H1 (cell line): ENCODE measurements at places on chromosomes 11 and 22. TPM values are rescaled to one million over a fixed set of nuclear protein-coding genes. Genes with fewer than 3 reads are reported as not detected.

GRCh38 chr11:70854201-70854600 is 398.2 kb downstream of the SHANK2 start:
- H3K27ac ChIP-seq: no peak overlapping the region
- H3K4me3 ChIP-seq: no peak overlapping the region

Gene CCDC89
- not detected in 2 replicates for total RNA-seq

Gene INCENP
- 132 TPM in 2 replicates for total RNA-seq

DNA sequence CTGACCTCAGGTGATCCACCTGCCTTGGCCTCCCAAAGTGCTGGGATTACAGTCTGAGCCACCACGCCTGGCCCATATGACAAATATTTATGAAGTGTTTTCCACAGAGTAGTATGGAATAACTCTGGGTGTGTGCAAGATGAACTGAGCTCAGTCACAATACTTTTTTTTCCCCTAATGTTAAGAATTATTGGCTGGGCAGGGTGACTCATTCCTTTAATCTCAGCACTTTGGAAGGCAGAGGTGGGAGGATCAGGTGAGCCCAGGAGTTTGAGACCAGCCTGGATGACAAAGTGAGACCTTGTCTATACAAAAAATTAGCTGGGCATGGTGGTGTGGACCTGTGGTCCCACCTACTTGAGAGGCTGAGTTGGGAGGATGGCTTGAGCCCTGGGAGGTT is 6.4 kb downstream of the PTPRJ start:
- no peaks in the 10 kb centered on the region for H3K36me3 ChIP-seq
- H3K27me3 ChIP-seq: no peaks in the 10 kb centered on the region
- no peak overlapping the region for H3K27ac ChIP-seq
- peaks cover 7% of the 10 kb centered on the region for H3K4me1 ChIP-seq

- DNase-seq: no peak
- H3K4me3 ChIP-seq: no peak overlapping the region
These were observed 47.4 kb downstream of the SHANK2 start for GRCh38 chr11:71204748-71205664.

Gene BIK
- total RNA-seq: 2.1 and 3.3 TPM in 2 replicates

DNA sequence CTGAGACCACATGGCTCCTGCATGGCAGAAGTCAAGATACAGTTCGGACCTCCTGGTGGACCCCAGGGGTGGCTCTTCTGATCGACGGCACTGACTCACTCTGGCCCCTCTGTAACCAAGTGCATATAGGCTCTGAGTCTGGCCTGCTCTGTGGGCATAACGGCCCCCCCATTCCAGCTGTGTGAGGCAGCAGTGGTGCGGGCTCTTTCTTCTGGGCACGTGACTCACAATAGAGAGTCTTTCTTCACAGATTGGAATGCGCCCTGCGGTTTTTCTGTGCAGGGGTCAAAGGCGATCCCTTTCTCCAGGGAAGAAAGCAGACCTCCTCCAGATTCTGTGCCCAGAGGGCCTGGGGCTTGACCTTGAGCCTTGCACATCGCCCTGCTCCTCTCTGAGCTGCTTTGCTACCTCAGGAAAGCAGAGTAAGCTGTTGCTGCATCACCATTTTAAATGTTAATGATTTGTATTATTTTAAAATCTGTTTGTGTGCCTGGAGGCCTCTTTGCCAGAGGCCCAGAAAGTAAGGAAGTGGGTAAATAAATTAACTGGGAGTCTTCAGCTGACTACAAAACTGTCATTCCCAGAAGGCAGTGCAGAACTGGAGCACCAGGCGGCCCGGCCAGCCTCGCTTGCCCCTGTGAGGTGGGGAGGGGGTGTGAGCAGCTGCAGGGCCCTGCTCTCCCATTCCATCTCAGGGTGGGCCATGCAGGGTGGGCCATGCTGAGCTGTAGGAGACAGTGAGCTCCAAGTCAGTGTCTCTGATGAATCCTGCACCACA is 199.0 kb downstream of the GRIK4 start:
- H3K4me1 ChIP-seq: 0 out of 2 replicates have a peak, but pooled peaks cover 3% of the 10 kb centered on the region
- no peaks in the 10 kb centered on the region for H3K36me3 ChIP-seq
- peak; percentile 56 for DNase-seq
- no peak overlapping the region for H3K27ac ChIP-seq

DNA sequence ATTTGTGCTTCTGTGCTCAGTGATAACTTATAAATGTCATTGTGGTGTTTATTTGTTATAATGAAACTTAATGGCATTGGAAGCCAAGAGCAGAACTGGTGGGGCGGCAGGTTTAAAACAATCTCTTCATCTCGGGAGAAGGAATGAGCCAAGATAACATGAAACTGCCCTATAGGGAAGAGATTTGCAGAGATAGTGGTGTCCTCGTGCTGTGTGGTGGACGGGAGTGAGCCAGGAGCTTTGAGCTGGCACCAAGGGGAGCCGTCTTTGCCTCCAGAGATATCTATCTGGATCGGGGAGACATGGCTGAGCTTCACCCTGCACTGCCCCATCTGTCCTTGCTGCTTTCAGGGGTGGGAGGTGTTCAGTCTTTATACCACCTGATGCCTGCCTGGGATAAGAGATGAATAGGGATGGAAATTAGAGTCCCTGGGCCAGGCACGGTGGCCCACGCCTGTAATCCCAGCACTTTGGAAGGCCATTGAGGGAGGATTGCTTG is 189.6 kb downstream of the ST3GAL4 start:
- DNase-seq: no peak
- H3K4me3 ChIP-seq: no peak overlapping the region

Gene MUC6
- total RNA-seq: not detected in 2 replicates

Gene CYP2D6
- 0.77 and 0.93 TPM in 2 replicates for total RNA-seq

Gene CHEK2
- 73.8 and 74.9 TPM in 2 replicates for total RNA-seq

- H3K27me3 ChIP-seq: no peaks in the 10 kb centered on the region
- no peak overlapping the region for H3K27ac ChIP-seq
- H3K4me3 ChIP-seq: no peak overlapping the region
- H3K36me3 ChIP-seq: peaks cover 10% of the 10 kb centered on the region
- no peak for DNase-seq
- H3K4me1 ChIP-seq: no peaks in the 10 kb centered on the region
These were observed 66.3 kb downstream of the CABIN1 start for GRCh38 chr22:24077416-24077815.

DNA sequence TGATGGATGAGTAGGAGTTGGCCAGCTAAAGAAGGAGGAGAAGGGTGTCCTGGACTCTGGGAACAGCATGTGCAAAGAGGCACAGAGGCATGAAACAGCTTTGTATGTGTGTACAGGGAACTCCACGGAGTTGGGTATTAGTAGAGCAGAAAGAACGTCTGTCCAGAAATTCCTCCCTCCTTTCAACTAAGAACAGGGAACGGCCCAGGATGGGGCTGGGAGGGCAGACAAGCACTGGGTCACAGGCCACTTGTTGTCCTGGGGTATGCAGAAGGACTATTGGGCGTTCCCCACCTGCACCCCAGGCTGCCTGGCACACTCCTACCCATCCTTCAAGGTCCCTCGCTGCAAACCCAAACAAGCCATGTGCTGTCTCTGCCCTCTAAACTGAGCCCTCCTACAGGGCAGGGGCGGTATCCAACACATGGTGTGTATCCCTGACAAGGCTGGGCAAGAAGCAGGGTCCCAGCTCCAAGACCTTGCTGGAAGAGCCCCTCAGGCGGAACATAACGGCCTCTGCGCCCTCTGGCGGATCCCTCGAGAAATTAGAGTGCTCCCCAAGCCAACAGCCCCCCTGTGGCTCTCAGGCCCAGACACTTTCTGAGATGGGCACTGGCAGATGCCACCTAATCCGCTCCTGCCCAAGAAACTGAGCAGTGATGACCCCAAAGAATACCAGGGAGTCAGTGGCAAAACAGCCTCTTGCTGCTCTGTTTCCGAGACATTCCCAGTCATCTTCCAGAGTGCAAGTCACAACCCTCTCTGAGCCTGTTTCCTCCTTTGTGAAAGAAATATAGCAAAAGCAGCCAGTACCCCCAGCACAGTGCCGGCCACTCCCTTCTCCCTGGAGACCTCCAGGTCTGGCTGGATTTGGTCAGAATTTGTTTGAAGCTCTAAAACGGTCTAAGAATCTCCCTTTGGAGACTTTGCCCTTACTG is 1.6 kb upstream of the ELFN2 start:
- no peak overlapping the region for H3K27ac ChIP-seq
- H3K27me3 ChIP-seq: peaks cover 40% of the 10 kb centered on the region
- H3K36me3 ChIP-seq: no peaks in the 10 kb centered on the region
- no peak overlapping the region for H3K4me3 ChIP-seq
- peaks cover 8% of the 10 kb centered on the region for H3K4me1 ChIP-seq

- H3K27me3 ChIP-seq: no peaks in the 10 kb centered on the region
- H3K4me1 ChIP-seq: peaks cover 24% of the 10 kb centered on the region
- DNase-seq: no peak
- no peak overlapping the region for H3K27ac ChIP-seq
- no peaks in the 10 kb centered on the region for H3K36me3 ChIP-seq
These were observed 98.4 kb downstream of the TP53I11 start for GRCh38 chr11:44852159-44852747.

- peak overlapping the region; percentile 87 for H3K4me3 ChIP-seq
- H3K4me1 ChIP-seq: peaks cover 21% of the 10 kb centered on the region
- H3K27me3 ChIP-seq: peaks cover 16% of the 10 kb centered on the region; the same call in 1 of the 2 replicates
- no peaks in the 10 kb centered on the region for H3K36me3 ChIP-seq
These were observed 794 bp upstream of the FXYD6 start for GRCh38 chr11:117877120-117877784.

DNA sequence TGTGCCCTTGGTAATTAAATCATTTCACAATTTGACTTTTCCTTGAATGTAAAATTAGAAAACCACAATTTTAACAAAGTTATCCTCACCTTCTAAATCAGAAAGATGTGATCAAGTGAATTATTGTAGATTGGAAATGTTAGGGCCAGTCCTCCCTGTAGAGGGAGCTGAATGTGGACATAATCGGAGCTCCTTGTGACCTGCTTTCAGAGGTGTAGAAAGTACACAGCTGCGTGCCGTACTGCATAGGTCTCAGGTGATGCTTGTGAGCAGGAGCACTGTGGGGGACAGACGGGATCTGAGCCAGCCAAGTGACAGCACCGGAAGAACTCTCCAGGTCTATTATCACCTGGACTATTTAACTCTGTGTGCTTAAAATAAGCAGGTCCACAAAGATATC is 338.0 kb downstream of the AASDHPPT start:
- H3K36me3 ChIP-seq: no peaks in the 10 kb centered on the region
- H3K27ac ChIP-seq: no peak overlapping the region
- H3K4me3 ChIP-seq: no peak overlapping the region
- H3K27me3 ChIP-seq: peaks cover 1% of the 10 kb centered on the region
- no peaks in the 10 kb centered on the region for H3K4me1 ChIP-seq

DNA sequence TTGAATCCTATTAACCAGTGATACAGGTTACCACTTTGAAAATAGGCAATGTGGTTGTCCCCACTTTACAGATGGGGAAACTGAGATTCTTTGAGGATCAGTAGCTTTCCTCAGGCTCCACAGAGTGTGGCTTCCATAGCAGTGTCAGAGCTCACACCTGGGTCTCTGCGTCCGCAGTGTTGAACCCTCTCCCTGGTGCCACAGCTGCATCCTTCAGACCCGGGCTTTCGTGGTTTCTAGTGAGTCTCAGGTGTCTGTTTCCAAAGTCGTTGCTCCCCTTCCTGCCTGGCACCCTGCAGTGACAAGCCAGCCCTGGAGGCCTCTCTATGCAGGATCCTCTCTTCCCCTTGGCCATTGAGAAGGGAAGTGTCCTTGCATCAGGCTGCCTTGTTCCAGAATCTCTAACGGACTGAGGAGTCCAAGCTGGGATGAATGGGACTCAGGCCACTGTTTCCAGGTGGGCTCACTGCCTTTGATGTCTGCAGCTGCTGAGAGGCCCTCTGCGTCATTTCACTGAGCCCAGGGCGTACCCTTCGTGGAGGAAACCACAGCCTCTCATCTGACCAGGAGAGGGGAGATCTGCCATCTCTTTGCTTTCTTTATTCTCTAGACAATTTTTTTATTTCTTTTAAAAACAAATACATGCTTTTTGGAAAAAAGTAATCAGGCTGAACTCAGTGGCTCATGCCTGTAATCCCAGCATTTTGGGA is 48.4 kb upstream of the MICAL2 start:
- no peak overlapping the region for H3K4me3 ChIP-seq
- peaks cover 5% of the 10 kb centered on the region; the same call in 1 of the 2 replicates for H3K4me1 ChIP-seq
- H3K27ac ChIP-seq: no peak overlapping the region
- H3K27me3 ChIP-seq: no peaks in the 10 kb centered on the region

Gene KCNJ5
- not detected in 2 replicates for total RNA-seq

Gene KRTAP5-8
- total RNA-seq: not detected in 2 replicates

Gene GAL3ST3
- 21.1 and 21.4 TPM in 2 replicates for total RNA-seq

DNA sequence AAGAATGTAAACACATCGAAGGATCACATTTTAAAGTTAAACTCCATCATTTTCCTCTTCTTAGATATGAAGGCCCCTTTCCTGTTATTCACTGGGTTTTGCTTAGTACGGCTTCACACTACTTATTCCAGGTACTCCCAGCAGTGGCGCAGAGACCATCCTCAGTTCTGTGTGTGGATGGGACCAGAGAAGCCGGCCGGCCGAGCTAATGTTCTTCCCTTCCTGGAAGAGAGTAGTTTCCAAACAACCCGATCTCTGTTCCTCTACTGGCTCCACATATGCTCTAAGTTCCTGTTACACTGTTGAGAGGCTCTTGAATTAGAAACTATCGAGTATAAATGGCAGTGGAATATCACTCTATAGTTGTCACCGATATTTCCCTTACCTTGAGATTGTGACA is 684 bp upstream of the NFRKB start:
- H3K4me3 ChIP-seq: peak overlapping the region; percentile 54

- H3K27me3 ChIP-seq: no peaks in the 10 kb centered on the region
- no peak overlapping the region for H3K27ac ChIP-seq
- peaks cover 3% of the 10 kb centered on the region; the same call in 1 of the 2 replicates for H3K4me1 ChIP-seq
- 0 out of 2 replicates have a peak, but pooled peaks cover 4% of the 10 kb centered on the region for H3K36me3 ChIP-seq
- DNase-seq: peak; percentile 64
- H3K4me3 ChIP-seq: no peak overlapping the region
These were observed 674.1 kb downstream of the OPCML start for GRCh38 chr11:132858223-132858622.

DNA sequence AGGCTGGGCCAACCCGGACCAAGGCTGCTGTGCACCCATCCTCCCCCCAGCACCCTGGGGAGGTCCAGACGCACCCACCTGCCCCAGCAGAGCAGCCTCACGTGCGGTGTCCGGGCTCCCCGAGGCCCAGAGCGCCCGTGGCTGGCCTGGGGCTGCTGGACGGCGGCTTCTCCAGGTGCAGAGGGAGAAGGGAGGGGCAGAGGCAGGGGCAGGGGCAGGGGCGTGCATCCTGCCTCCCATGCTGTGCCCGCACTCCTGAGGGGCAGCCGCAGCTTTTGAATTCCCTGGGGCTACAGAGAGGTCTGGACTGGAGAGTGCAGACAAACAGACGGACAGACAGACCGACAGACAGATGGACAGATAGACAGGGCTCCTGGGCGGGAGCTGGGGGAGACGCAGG is 83.6 kb upstream of the PRR5 start:
- no peak overlapping the region for H3K4me3 ChIP-seq
- DNase-seq: no peak
- no peaks in the 10 kb centered on the region for H3K27me3 ChIP-seq
- H3K27ac ChIP-seq: no peak overlapping the region
- no peaks in the 10 kb centered on the region for H3K36me3 ChIP-seq
- H3K4me1 ChIP-seq: peaks cover 4% of the 10 kb centered on the region; the same call in 1 of the 2 replicates

GRCh38 chr22:30187094-30187493 is 59.5 kb downstream of the LIF start:
- H3K36me3 ChIP-seq: no peaks in the 10 kb centered on the region
- H3K27me3 ChIP-seq: no peaks in the 10 kb centered on the region; the same call in 1 of the 2 replicates
- no peaks in the 10 kb centered on the region; the same call in 1 of the 2 replicates for H3K4me1 ChIP-seq
- no peak overlapping the region for H3K27ac ChIP-seq

DNA sequence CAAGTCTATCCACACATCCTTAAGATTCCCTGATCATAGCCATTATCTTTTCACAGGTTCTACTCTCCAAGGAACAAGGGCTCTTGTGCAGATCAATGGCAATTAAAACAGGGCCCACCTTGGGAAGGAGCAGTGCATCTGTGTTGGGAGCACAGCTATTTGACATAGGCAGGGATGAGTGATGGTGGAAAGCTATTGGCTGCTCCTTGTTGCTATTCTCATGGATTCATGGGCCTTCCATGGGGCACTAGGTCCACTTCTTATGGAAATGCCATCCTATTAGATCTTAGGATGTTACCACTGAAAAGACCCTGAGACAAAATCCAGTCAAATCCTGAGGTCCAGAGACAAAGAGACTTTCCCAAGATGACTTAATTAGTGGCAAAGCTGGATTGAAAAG is 148.6 kb upstream of the MTNR1B start:
- DNase-seq: no peak
- no peaks in the 10 kb centered on the region for H3K27me3 ChIP-seq
